KG1 (cell line): ENCODE measurements at places on chromosomes 7 and 10.

GRCh38 chr10:92848441-92849233, at the start of gene EXOC6:
Gene EXOC6 (plus strand): TSS chr10:92848520. CDS start chr10:92848534, 14 bp downstream.
- peak; percentile 71 for DNase-seq

DNA sequence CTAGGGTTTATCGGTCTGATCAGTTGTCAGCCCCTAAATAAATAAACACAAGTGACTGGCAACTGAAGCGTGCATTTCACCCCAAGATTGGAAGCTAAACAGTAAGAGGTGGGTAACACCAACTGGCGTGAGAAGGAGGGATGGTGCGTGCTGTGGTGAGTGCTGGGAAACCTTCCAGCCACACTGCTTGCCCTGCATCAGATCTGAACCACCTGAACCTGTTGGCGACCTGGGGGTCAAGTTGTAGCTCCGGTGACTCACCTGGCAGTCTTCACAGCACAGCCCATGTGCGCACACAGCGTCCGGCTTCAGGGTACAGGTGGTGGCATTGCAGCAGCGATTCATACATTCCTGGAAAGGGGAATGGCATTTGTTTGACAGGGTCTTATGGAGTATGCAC, 170.1 kb downstream of the FANK1 start:
- no peak for DNase-seq

DNA sequence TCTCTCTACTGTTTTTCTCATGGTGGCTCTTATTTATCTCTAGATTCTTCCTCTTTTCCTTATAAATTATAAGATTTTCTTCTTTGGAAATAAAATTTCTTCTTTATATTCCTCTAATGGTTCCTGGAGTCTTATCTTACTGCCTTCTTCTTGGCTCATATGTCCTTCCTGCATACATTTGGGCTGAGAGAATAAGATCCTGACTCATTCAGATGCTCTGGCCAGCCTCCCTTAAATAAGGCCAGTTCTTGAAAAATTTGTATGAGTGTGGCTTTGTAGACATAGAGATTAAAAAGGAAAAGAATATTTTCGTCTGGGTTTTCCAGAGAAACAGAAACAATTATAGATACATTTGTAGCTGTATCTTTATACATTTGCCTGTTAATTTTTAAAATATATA, 411.3 kb downstream of the KIF20B start:
- DNase-seq = no peak

DNA sequence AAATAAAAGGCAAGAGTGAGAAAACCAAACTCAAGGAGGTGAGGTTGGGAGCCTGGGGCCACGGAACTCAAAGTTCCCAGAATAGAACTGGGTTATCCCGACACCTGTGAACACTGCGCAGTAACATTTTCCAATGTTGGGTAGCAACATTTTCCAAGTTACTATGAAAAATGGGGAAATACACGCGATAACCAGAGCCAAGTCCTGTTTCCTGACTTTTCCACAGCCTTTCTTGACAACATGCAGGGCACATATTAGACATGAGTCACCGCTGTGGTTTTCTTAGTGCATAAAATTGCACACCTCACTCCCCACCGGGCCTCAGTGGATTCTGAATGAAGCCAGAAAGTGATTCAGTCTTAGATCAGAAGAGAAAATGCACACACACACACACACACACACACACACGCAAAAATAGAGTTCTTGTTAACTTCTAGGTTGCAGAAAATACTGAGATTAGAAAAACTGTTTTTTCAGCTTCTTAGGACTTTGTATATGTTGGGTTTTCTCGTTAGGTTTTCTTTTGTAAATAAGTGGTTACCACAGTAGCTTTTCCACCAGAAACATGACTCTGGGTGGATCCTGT, 70.0 kb downstream of the CAMK1D start:
- DNase-seq = no peak

GRCh38 chr10:73876971-73877370, 2.6 kb upstream of the CAMK2G start:
- DNase-seq = no peak

DNA sequence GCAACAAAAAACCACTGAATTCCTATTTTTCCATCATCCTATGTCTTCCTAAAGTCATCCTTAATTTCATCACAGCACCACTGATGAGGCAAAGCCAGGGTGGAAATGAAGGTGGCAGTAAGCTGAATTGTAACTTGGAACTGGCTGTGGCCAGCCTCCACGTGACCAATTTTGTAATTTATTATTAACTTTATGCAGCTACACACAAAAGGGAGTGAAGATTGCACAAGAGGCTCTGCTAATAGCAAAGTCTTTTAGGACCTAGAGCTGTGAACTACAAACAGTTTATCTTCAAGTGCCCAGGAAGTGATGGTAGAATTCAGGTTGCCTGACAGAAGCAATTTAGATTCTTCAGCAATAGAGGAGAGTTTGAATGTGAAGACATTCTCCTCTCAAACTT, 176.4 kb downstream of the CCDC71L start:
- DNase-seq = no peak

GRCh38 chr10:130767116-130767730, 544.3 kb downstream of the TCERG1L start:
- DNase-seq = no peak

DNA sequence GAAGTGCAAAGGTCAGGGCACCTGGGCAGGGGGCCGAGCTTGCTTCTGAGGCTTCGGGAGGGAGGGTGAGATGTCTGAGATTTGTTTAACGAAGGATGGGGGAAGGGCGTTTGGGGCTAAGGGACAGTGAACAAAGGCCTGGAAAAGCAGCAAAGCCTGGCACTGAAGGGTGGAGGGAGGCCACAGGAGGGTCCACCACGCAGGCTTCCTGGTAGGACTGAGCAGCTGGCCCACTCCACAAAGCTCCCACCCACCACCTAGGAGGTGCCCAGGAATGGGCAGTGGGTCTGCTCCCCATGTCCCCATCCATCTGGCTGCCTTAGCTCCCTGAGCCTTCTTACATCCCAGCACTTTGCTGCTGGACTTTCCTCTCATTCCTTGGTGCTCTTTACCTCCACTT, 39.4 kb upstream of the CXCL12 start:
- no peak for DNase-seq

GRCh38 chr10:128729910-128730420, 603.7 kb upstream of the MKI67 start:
- DNase-seq = no peak
